NCI-H446 treated with DMSO at 0.1 percent for 48 hours (cell line): ENCODE measurements at places on chromosomes 6 and 20.

GRCh38 chr6:122831511-122831910, 42.5 kb downstream of the SMPDL3A start:
- no peak for DNase-seq

DNA sequence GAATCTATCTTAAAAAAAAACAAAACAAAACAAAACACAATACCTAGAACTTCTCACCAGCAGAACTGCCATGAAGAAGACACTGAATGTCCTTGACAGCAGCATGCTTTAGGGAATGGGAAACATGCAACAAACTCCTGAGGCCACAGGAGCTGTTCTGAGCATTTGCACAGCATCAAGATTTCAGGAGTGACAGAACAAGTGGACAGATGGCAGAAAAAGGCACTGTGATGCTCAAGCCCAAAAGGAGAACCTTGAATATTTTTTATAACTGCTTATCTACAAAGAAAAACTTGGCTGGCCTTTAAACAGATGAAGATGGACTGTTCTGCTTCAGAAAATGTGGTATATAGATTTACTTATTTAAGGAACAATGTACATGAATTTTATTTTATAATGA, 158.9 kb downstream of the RALGAPA2 start:
- DNase-seq = no peak

DNA sequence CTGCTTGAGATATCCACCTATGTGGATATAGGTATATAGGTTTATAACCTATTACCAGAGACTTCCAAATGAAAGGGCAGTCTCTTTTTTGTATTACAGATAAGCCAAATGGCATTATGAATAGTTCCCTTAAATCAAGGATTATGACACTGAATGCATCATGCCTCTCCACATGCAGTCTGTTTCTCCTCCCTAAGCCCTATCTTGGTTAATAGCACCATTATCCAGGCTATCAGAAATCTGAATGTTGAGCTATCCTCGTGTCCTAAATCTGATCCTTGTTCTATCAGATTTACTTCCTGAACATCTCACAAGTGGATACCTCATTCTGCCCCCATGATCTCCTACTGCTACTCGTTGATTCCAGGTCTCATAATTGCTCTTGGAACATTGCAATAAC, 138.0 kb downstream of the GRIK2 start:
- DNase-seq = no peak

GRCh38 chr6:143525356-143525755, 13.8 kb upstream of the FUCA2 start:
- no peak for DNase-seq

GRCh38 chr20:47272893-47273590, 83.5 kb downstream of the ZMYND8 start:
- DNase-seq = peak; percentile 17

DNA sequence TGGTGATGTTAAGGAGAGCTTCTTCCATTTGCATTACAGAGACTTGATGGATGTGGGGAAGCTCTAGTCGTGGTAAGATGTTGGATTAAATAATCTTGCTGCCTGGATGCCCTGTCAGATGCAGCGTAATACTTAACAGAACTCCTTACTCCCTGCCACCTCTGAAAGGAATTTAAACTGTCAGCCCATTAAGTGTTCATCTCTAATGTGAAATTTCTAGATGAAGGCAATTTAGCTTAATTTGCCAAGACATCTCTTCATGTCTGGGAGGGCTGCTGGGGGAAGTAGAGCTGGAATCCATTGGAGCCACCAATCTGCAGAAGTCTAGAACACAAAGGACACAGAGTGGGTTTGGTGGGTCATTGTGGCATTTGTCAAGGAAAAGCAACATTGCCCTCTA, 64.4 kb downstream of the SOBP start:
- no peak for DNase-seq

- no peak for DNase-seq
These were observed 17.7 kb downstream of the LOC128125822 start for GRCh38 chr6:63589952-63590411.

DNA sequence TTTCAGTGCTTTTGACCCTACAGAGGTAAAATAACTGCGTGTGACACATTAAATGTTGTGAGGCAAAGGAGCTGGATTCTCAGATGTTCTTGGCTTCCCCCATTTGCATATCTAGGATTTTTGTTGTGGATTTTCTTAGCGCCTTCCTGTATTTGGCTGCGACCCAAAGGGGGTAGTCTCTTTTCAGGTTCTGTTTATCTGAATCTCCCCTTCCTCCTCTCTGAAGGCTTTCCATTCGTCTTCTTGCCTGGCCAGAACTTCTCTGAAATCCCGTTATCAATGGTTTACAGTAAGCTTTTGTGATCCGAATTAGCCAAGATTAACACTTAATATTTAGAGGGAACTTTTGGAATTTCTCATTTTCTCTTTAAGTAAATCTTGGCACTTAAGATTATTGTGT, 60.8 kb downstream of the ADGRB3 start:
- DNase-seq = no peak

GRCh38 chr6:291697-292505, at the start of gene DUSP22:
DUSP22 (plus strand) TSS chr6:292487; CDS start chr6:292540, 53 bp downstream.
- no peak for DNase-seq

GRCh38 chr6:169866668-169867521, 115.5 kb downstream of the ERMARD start:
- DNase-seq = no peak

GRCh38 chr6:42140032-42140431, 2.4 kb downstream of the C6orf132 start:
- DNase-seq = no peak

GRCh38 chr6:3320238-3320811, 61.6 kb downstream of the PSMG4 start:
- no peak for DNase-seq

DNA sequence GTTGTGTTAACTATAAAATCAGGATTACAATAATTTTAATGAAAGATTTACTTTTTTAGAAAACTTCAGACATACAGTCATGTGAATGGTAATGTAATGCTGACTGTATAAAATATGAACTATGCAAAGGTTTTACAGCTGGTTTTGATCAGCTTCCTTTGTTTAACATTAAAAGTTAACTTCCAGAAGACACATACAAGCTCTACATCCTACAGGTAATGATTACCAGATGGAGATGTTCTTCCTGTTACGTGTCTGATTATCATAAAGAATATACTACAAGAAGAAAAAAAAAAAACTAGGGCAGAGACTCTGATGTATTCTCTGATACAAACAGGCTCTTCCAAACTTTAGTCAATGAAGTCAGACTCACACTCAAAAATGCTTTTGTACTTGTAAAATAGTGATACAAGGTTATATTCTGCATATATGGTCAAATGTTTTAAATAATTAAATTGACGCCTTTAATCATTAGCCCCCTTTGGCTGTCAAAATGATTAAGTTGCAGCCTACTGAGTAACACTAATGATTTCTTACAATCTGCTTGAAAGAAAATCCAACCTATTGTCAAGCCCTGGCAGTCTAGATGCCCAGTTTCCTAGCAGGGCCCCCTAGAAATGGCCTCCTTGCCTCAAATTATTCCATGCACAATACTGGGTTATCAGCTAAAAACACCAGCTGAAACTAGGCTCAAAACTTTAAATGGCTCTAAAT, 251.8 kb upstream of the RUNX2 start:
- no peak for DNase-seq

GRCh38 chr20:50358971-50359370, 151.2 kb upstream of the PTPN1 start:
- no peak for DNase-seq

DNA sequence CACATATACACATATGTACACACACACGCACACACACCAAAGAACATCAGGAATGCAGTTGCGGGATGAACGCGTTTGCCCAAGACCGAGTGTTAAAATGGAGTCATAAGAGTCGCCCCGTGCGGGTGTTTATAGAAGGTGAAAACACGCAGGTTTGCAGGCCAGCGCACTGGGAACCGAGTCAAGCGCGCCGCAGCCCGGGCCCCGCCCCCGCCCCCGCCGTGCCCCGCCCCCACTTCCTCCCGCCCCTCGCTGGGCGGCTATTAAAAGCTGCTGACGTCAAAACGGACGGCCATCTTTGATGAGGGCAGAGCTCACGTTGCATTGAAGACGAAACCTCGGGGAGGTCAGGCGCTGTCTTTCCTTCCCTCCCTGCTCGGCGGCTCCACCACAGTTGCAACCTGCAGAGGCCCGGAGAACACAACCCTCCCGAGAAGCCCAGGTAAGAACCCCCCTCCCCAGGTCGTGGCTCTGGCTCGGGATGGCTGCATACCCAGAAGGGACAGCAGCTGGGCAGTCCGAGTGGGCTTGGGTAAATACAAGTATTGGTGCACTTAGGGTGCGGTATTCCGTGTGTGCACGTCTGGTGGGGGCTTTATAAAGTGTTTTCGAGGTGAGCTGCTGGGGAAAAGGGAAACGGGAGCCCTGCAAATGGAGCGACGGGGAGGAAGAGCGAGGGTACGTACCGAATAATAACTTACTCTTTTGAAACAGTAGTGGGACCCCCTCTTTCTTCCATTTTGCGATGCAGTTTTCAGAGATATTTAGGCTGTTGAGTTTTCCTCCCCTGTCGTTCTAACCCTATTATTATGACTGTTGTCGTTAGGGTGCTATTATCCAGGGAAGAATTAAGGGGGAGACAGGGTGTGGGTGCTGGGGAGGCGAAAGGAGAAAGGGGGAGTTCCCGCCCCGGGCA, at the start of gene SNAP25:
Gene SNAP25, plus strand, starts transcription at position 295 of the 916 bp plus-strand sequence. CDS start 56,662 bp downstream, outside the sequence.
- DNase-seq = peak; percentile 91

DNA sequence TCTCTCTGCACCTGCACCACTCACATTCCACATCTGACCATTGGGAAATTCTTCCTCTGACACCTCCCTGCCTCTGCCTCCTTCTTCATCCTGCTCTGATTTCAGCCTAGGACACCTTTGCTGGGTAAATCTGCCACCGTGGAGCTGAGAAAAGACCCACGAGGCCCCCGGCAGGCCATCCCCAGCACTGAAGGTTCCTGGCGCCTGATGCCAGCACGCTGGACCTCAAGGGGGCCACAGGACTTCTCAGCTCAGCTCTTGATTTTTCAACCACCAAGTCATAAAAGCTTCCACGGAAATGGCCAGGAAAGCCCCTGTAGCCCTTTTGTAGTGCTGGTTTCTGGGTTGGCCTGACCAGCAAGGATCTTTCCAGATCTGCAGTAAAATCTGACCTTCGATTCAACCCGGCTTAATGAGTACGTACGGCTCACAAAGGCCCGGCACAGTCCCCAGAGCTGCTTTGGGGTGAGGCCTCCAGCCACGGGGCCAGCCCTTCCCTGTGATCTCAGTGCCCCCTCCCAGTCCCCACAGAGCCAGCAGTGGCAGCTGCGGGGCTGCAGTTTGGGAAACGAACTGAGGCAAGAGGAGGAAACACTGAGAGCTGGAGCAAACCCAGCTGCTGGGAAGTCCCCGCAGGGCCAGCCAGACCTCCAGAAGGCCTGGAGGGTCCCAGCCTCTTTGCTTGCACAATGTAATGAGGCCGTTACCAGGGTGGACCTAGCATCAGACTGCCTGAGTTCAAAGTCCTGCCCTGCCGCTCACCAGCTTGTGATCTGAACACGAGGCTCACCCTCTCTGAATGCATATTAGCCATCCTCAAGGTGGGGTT, 157.5 kb downstream of the BMP7 start:
- DNase-seq = no peak

- no peak for DNase-seq
These were observed 14.0 kb downstream of the SNRNP48 start for GRCh38 chr6:7604003-7604402.

GRCh38 chr20:3697588-3698305, 14.7 kb downstream of the SIGLEC1 start:
- DNase-seq = no peak

GRCh38 chr6:5125152-5126006, 40.2 kb downstream of the PPP1R3G start:
- no peak for DNase-seq

- DNase-seq = peak; percentile 13
These were observed 222.7 kb downstream of the PHACTR1 start for GRCh38 chr6:12939314-12939713.

- DNase-seq = no peak
These were observed 207.9 kb upstream of the LAMP5 start for GRCh38 chr20:9306521-9306920.

DNA sequence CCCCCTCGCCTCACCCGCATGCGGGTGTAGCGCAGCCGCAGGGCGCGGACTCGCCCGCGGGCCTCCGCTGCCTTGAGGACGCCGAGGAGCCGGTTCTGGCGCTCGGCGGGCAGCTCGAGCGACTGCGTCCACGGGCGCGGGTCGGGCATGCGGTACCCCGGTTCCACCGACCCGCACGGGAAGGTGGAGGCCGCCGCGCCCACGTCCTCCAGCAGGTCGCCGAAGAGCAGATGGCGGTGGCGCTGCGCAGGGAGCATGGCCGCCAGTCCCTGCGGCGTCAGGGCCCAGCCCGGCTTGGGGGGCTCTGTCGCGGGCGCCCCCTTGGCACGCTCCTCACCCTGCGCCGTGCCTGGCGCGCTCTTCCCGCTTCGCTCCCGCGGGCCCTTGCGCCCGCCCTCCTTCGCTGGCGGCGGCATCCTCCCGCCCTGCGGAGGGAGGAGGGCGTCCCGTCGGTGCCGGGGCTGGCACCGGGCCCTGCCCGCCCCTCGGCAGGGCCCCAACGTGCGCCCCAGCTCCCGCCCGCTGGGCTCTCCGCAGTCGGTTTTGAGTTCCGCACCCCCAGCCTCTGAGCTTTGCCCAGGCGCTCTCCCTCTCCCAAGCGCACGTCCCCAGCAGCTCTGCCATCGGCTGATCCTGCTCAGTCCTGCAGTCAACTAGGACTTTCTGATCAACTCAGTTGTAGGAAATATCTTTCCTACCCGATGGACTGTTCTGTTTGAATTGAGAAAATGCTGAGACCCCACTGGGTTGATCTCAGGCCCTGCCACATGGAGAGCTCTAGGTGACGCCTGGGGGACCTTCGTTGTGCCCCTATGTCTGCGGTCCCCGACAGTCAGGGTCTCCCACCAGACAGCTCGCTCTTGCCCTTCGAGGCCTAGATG, at the start of gene LKAAEAR1:
Gene LKAAEAR1, minus strand, starts transcription at position 595 of the 881 bp plus-strand sequence. Its CDS starts 179 bp downstream, at position 416.
- no peak for DNase-seq

DNA sequence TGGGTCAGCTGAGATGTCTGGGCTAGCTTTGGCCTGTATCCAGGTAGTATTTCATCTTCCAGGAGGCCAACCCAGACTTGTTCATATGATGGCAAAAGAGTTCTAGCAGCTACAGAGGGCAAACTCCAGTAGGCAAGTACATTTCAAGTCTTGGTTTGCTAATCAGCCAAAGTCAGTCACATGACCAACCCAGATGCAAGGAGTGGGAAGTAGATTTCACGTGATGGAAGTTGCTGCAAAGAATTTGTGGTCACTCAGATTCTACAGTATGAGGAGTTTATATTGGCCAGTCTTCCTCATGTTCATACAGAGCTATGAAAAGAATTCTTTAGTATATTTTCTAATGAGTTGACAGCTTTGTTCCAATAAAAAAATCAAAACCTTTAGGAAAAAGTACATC, 101.8 kb downstream of the PHACTR1 start:
- DNase-seq = no peak

GRCh38 chr6:24016857-24017256, 109.2 kb upstream of the NRSN1 start:
- DNase-seq = no peak

- peak; percentile 23 for DNase-seq
These were observed 107.2 kb upstream of the BTBD3 start for GRCh38 chr20:11810311-11811083.
